ENCODE measurements at places on chromosomes 4 and X.

DNA sequence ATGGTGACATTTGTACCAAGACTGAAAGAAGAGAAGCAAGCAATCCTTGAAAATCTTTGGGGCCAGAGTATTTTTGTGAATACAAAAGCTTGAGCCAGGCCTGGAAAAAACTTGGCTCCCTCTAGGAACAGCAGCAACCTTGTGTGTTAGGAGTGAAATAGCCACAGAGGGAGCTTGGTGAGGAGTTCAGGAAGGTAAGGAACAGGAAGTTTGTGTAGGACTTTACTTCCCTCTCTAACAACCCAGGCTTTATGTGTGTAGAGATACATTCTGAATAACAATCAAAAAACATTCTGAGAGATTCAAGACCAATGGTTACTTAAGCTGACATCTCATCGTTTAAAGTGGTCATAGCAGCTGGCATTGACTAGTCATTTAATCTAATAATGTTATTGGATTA lies 668.5 kb downstream of the PCDH18 start:
- DNase-seq: peak; percentile 8

DNA sequence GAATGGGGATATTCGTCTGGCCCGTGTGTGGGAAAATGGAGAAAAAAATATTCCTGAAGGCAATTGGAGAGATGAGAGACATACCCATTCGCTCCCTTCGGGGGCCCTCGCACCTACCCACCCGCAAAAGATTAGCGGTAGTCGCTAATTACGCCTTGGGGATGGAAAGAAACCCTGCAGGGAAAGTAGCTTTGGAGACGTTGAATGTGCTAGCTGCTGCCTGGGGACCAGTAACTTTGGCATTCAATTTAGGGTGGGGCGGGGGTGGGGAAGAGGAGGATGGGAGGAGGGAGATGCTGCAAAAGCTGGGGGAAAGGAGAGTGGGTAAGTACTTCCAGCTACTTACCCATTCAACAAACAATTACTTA lies 407 bp upstream of the ZC4H2 start:
- DNase-seq: peak; percentile 4

GRCh38 chrX:69503228-69503781 lies 821 bp upstream of the NALF2 start:
- DNase-seq: no peak

- DNase-seq: no peak
Measured at GRCh38 chrX:128250621-128251020, 198.4 kb upstream of the ACTRT1 start.

GRCh38 chrX:11040405-11040804 lies 70.7 kb upstream of the HCCS start:
- DNase-seq: no peak

GRCh38 chrX:39631276-39632229 lies 466.2 kb downstream of the BCOR start:
- no peak for DNase-seq

DNA sequence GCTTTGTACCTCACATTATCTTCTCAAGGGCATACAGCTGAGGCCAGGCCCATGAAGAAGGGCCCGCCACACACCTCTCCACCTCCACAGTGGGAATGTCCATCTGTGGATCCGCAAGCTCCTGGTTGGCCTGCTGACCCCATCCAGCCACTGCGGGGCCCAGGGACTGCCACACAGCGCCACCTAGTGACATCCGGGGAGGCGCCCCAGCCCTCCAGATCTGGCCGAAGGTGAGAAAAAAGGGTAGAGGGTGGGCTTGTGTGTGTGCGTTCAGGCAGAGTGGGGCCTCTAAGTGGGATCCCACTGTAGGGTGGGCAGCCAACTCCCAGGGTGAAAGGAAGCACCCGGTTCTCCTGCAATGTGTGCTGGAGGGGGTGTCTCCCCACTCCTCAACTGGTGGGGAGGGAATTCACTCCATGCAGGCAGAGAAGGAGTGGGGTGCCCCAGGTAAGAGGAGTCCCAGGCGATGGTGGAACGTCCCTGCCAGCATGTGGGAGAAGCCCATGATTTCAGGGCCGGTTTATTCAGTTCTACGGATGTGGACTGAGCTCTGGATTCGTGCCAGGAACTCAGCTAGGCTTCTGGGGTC lies 117.3 kb downstream of the ENPP6 start:
- peak; percentile 82 for DNase-seq

GRCh38 chrX:16975233-16975632 lies 28.8 kb downstream of the REPS2 start:
- DNase-seq: no peak

GRCh38 chrX:28697732-28698131 lies 110.5 kb downstream of the IL1RAPL1 start:
- DNase-seq: no peak

- DNase-seq: no peak
Measured at GRCh38 chrX:68204521-68205038, 228.7 kb downstream of the OPHN1 start.
